ENCODE measurements at places on chromosomes 12 and 14.

DNA sequence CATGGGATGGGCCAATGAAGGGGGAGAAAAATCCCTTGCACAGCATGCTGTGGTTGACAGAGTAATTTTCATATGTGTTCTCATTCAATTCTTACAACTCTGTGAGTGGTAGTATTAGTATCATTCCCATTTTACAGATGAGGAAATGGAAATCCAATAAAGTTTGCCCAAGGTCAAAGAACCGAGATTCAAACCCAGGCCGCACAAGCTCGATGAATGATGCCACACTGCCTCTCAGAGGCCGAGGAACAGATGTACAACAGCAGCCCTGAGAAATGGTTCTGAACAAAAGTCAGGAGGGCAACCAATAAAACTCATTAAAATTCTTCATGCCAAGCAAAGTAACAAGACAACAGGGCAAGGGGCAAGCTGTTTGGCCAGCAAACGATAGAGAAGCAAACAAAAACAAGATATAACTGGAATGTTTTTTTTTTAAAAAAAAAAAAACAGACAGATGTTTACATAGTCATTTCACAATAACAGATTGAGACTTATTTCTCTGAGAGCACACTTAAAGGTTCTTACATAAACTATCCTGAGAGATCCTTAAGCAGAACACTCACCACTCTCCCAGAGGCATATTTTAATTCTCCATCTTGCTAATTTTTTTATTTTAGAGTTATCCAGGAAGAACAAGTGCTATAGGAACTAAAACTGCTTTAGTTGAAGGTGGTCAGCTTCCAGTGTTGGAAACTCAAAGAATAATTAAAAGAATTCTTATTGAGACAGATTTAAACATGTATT is 85.8 kb downstream of the EXOC5 start:
- no peak for DNase-seq

DNA sequence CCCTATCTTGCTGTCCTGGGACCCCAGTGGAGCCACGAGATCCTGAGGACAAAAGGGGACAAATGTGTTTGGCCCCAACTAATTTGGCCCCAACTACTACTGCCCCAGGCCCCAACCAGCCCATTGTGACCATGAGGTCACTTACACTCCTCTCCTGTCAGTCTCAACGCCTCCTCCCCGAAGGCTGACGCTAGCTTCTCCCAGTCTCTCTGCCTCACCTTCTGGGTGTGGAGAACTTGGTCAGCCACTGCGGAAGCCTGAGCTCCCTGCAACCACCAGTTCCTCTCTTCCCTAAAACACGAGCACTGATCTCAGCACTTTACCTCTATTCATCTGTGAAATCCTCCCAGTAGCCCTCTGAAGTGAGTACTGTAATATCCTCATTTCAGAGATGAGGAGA is 13.3 kb downstream of the FAM181A start:
- DNase-seq, result no peak

GRCh38 chr12:80269803-80270552 is 170.6 kb downstream of the OTOGL start:
- DNase-seq, result no peak

GRCh38 chr14:65840786-65841185 is 428.3 kb downstream of the FUT8 start:
- DNase-seq, result no peak

DNA sequence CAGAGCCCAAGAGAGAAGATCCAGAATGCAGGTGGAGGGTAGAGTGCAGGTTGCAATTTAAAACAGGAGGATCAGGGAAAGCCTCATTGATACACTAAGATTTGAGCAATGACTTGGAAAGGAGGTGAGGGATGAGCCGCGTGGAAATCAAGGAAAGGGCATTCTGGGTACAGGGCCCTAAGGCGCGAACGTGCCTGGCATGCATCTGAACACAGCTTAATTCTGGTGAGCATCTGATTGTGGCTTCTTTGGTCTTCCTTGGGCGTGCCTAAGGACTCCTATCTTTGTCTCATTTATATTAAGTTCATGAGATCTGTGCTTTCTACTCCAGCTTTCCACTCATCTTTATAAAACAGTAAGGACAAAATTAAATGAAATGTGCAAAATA is 79.3 kb downstream of the NTF3 start:
- DNase-seq, result no peak

DNA sequence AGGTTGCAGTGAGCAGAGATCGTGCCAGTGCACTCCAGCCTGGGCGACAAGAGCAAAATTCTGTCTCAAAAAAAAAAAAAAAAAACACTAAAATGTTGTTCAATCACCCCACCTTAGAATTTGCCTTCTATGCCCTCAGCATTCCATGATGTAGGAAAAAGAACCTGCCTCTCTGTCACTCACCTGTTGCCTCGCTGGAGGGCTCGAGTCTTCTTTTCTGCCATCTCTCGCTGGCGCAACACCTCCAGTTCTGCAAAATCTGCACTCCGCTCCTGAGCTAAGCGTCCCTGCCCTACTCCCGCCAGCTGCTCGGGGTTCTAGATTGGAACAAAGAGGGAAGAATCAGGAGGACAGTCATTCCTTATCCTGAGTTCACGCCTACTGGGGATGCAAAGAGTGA is 17.9 kb downstream of the TIMELESS start:
- DNase-seq, result no peak

DNA sequence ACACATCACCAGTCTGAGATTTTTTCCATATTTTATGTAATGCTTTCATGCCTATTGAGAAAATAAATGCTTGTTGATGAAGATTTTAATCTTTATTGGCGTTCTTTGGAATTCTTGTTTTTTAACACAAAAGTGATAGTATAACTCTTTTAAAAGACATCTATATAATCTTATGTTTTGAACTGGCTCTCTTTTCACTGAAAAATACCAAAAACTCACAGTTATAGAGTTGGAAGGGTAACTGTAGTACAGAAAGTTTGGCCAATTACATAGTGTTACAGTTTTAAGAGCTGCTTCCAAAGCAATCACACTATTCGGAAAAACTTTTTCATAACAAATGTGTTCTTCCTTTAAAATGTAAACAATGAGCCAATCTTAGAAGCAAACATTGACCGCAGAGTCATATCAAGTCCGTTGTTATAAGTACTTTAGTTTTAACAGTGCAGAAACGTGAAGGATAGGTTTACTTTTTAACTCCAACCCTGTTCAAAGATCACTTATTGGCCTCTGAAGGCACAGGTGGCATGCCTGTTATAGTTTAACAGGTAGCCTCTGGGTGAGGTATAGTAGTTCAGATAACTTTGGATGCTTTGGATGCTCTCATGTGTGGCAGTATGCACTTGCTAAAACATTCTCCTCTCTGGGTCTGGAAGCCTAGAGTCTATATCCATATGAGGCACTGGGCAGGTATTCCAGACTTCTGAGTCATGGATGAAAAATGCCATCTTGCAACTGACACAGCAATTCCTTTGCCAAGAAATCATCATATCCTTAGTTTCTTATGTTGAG is 12.1 kb upstream of the NTN4 start:
- DNase-seq, result no peak

DNA sequence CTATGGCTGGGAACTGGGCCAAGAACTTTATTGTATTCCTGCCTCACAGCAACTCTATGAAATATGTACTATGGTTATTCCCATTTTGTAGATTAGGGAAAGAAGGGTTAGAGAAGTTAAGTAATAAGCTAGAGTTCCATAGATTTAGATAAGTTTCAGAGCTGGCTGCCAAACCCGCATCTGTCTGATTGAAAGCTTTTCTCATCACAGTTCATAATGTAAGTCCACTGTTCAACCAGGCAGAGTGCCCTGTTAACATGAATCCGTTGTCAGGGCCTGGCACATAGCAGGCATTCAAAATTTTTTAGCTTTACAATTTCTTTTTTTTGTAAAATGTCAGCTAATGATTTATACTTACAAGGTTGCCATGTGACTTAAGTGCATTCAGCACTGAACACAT is 467.3 kb downstream of the NRXN3 start:
- no peak for DNase-seq

DNA sequence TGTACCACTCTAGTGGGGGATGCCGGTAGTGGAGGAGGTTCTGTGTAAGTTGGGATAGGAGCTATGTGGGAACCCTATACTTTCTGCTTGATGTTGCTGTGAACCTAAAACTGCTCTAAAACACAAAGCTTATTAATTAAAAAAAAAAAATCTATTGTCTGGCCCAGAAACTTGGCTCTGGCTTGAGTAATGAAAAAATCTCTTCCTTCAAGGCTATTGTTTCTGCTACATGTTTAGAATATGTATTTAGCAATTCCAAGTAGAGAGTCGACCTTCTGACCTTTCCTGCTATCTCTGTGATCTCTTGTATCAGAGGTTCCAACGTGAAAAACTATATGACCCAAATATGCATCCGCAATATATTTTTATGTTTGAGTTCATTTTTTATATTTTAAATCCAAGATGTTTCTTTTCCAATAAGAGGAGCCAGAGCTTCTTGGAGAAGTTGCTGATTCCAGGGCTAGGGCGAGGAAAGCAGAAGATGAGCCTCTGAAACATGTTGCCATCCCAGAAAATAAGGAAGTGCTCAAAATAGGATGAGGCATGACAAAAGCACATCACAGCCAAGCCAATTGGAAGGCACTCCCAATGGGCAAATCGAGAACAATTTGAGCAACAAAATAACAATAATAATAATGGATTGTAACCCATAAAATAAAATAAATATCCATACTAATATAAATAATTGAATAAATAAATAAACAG is 184.6 kb upstream of the TMEM260 start:
- DNase-seq, result no peak

- DNase-seq, result no peak
These were observed 8.0 kb upstream of the ACTR10 start for GRCh38 chr14:58191763-58192601.

Data from T-helper 1 cell (primary cell).